Osteocyte (in vitro differentiated cells): ENCODE measurements at places on chromosomes 5 and 9. TPM values are rescaled to one million over a fixed set of nuclear protein-coding genes. Genes with fewer than 3 reads are reported as not detected.

TMEM38B gene
- 8.0 and 10.0 TPM in 2 replicates for total RNA-seq

GDA gene
- total RNA-seq, result not detected in 2 replicates

ANKRD31 gene
- 0.13 and 0.18 TPM in 2 replicates for total RNA-seq

ADGRD2 gene
- total RNA-seq, result not detected in 2 replicates

PAPPA gene
- total RNA-seq, result 214 and 229 TPM in 2 replicates

NSG2 gene
- not detected in 2 replicates for total RNA-seq

MPDZ gene
- total RNA-seq, result 51.9 and 56.1 TPM in 2 replicates

ZNF782 gene
- 5.0 TPM in 2 replicates for total RNA-seq

ZBED3 gene
- total RNA-seq, result 18.0 and 21.0 TPM in 2 replicates

CFAP157 gene
- 0.24 TPM in 1 of 2 replicates, not detected in the other for total RNA-seq

DCAF10 gene
- total RNA-seq, result 27.7 TPM in 2 replicates
